Neuronal stem cell (in vitro differentiated cells): ENCODE measurements at places on chromosomes 6 and 20.
A peak's percentile ranks its signal among the peaks of the same experiment; 100 is the strongest.

GRCh38 chr20:40279390-40279789 lies 409.6 kb downstream of the MAFB start:
- no peak for DNase-seq

DNA sequence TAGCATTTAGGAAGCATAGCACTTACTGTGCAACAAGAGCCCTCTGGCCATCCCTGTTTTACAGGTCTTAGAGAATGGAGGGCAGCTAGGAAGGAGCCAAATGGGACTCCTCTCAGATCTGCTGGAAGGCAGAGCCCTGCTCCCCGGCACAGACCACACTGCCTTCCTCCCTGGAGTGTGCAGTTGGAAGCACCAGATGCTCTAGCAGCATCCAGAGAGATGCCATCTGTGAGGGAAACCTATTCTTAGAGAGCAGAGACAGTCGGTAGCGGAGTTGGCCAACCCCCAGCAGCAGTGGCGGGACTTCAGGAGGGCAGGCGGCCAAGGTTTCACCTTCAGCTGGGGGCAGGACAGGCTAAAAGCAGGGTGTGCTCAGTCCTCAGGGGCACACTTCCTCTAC lies 16.7 kb upstream of the E2F1 start:
- DNase-seq = no peak

GRCh38 chr20:62874964-62875344 lies 13.3 kb upstream of the TCFL5 start:
- no peak for DNase-seq

GRCh38 chr20:44464514-44464913 lies 11.2 kb upstream of the TTPAL start:
- no peak for DNase-seq

GRCh38 chr6:42915732-42916131 lies at the start of gene PTCRA:
TSS of gene PTCRA (plus strand) at chr6:42916053. CDS start at chr6:42916070, 17 bp downstream.
- DNase-seq = no peak

DNA sequence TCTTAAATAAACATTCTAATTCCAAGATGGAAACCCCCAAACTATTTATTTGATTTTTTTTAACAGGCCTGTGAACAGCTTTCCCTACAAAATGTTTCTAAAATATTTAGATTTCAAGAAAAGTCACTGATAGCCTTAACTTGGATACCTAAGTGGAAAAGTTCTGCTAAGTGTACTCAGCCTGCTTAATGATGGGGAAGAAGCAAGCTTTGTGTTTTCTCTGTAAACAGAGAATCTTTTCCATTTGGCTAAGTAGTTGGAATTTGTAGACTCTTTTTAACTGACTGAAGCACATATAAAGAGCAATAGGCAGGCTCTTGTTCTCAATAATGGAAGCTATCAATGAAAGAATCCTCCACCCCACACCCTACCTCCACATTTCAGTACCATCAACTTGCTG lies 108.2 kb downstream of the KIF6 start:
- DNase-seq = peak; percentile 35

GRCh38 chr6:32047855-32048766 lies 9.9 kb downstream of the CYP21A2 start:
- DNase-seq = peak; percentile 53

DNA sequence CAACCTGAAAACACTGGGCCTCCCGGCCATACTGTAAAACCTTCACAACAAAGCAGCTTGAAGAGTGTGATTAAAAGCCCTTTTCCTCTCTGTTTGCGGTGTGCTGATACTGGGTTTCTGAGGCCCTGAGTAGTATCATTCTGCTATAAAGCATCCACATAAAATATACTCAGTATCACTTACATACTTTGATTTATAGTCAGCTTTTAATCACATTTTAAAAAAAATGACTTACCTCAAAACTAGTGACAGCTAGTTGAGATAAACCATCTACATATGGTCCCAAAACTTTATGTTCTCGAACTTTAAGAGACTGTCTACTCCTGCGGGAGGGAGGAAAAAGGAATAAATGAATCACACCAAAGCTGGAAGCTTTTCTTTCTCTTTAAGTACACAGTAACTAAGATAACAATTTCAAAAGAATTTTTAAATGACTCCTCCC lies 135.7 kb downstream of the KIF13A start:
- no peak for DNase-seq

DNA sequence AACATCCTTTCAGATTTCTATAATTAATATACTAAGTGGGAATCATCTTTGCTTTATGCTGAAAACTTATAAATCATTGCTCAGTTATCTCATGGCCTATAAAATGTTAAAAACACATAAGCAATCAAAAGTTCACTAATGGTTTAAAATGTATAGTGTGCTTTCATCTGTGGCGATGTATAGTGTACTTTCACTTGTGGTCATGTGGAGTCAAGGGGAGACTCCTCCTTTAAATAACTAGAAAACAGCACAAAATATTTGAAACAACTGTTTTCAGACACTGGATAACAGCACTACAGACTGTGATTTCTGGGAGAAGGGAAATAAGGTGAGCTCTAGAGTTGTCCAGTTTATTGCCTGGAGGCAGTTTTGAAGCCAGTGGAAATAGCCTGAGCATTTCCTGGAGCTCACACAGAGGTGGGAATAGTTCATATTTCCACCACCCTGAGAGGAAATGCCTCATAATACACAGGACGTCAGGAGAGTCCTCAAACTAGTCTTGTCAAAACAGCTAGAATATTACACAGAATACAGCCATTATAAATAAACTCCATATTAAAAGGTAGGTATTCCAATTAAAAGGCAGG lies 89.4 kb downstream of the CEP162 start:
- DNase-seq = no peak

DNA sequence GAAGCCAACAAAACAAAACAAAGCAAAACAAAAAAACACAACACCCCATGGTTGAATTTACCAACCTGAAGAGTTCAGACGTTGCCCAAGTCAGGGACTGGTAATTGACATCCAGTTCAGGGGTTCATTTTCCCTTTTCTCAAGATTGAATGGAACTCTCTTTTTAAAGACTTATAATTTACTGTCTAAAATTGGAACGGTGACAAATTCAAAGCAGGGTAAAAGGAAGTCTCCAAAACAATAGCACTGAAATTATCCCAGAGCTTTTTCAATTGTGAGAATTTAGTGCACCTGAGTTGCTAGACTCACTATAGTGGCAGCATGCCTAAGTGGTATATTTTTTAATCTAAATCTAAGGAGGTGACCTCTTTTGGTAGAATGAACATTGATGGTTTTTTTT lies 90.9 kb upstream of the PREP start:
- DNase-seq = no peak

DNA sequence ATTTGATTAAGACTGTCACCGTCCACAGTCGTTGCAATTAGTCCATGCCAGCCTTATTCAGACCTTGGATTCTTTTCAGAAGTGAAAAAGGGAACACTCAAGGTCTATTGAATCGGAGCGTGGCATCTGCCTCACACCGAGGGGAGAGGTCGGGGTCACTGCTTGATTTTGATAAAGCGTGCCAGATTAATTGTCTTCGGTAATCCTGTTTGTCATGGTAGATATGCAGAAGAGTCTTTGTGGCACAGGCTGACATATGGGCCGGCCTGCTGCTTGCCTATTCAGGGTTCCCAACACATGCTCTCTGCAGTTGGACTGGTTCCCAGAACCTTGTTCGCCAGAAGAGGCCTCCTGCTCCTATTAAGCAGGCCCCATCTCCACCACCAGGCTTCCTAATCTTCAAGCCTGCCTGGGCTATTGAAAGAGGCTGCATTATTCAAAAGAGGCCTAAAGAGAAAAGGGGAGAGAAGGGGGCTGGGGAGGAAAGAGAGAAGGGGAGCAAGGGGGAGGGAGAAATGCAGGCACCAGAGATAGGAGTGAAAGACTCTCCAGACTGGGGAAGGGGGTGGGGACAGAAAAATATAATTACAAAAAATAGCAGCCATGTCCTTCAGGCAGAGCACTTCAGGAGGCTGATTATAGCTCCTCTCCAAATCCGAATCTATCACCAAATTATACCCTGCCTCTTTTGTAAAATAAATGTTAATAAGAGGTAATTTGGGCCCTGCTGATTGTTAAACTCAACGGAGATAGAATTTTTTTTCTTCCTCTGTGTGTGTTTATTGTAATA lies 611.3 kb downstream of the HDGFL1 start:
- peak; percentile 64 for DNase-seq

GRCh38 chr20:60053125-60053817 lies 95.0 kb downstream of the CDH26 start:
- no peak for DNase-seq

DNA sequence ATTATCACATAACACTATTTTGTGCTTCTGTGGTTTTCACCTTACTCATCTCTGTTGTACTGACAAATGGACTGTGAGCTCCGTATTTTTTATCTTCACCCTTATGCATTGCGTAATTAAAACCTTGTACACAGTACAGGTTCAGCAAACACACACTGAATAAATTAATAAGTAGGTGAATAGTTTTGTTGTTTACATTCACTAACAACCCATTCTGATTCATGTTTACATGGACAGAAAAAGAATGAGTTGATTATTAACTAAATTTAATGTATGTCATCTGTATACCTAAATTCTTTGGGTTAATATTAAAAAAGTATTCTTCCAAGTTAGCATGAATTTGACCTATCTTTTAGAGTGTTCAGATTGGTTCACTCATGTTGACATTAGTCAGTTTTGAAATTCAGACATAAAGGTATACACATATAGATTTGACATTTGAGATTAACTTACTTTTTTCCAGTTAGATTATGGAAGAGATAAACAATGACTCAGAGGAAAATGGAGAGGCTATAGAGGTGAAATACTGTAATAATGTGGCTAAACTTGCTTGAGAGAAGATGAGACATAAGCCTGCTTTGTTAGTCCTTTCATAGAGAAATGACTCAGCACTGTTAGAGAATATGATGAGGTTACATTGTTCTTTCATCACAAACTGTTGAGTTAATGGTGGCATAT lies 541.7 kb upstream of the FLRT3 start:
- DNase-seq = no peak

DNA sequence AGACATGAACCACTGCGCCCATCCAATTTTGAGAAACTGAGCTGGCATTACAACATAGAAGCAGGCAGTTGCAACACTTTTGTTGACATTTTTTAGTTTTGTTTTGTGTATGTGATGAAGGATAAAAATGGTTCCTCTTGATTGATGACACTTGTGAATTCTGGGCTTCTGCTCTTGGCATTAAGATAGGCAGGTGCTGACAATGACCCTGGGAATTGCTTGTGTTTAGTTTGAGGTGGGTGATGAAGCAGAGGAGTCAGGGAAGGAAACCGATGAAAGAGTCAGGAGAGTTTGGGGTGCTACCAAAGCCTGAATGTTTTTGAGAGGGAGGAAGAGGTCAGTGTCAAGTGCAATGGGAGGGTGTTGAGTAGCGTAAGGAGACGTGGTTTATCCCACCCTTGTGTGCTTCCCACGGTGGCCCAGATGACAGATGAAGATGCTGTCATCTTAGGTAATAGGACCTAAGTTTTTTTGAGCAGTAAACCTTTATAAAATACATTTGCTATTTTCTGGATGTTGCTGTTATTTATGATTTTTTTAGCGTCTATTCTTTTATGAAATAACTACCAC lies 19.4 kb downstream of the CDS2 start:
- DNase-seq = no peak

- DNase-seq = no peak
Observed at GRCh38 chr20:20668639-20669038, 43.8 kb downstream of the RALGAPA2 start.

GRCh38 chr6:157023958-157024357 lies 246.8 kb downstream of the ARID1B start:
- no peak for DNase-seq

- DNase-seq = no peak
Observed at GRCh38 chr20:8246153-8246552, 114.1 kb downstream of the PLCB1 start.

GRCh38 chr6:11575408-11576033 lies 38.0 kb downstream of the TMEM170B start:
- DNase-seq = peak; percentile 49

- no peak for DNase-seq
Observed at GRCh38 chr20:40646361-40646760, 42.7 kb downstream of the MAFB start.

GRCh38 chr20:41123631-41124030 lies 13.7 kb upstream of the PLCG1 start:
- DNase-seq = no peak

- DNase-seq = no peak
Observed at GRCh38 chr6:33001685-33002084, 7.7 kb downstream of the HLA-DOA start.

- DNase-seq = no peak
Observed at GRCh38 chr6:161091972-161092701, 100.6 kb downstream of the MAP3K4 start.

GRCh38 chr6:87687296-87687695 lies 14.7 kb downstream of the AKIRIN2 start:
- no peak for DNase-seq

- DNase-seq = peak; percentile 27
Observed at GRCh38 chr6:127879685-127880084, 21.2 kb downstream of the THEMIS start.

- DNase-seq = no peak
Observed at GRCh38 chr6:150897400-150897943, 32.0 kb downstream of the MTHFD1L start.

DNA sequence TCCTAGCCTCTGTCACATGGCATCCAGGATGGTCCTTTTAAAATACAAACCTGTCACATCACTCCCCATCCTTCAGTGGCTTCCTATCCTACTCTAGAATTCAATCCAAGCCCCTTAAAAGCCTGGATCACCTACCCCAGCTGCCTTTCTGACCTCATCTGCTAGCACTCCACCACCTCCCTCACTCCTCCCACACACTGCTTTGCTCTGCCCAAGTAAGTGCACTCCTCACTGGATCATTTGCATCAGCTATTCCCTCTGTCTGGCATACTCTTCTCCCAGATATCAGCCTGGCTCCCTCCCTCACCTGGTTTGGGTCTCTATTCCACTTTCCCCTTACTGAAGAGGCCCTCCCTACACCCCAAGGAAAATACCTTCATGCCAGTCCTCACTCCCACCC lies 10.5 kb downstream of the C6orf136 start:
- DNase-seq = no peak

DNA sequence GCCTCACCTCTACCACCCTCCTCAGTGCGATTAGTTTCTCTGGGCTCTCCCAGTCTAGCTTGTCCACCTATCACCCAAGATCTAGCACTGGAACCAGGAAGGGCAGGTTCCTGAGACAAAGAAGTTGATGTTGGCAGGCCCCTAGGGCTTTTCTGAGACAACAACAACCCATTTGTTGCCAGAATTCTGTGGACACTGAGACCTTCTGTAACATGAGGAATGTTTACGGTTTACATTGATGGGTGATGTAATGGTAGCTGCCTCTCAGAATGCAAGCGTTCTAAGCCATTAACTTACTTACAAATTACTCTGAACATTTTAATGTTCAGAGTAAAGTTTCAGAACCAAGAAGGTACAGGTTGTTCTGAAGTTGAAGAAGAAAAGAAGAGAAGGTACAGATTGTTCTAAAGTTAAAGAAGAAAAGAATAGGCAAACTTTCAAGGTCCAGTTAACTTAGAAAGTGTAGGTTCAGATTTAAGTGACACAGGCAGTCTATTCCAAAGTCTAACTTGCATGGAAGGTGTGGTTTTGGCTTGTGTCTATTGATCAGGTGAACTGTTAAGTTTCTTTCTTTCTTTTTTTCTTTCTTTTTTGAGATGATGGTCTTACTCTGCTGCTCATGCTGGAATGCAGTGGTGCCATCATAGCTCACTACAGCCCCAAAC lies 3.7 kb upstream of the MED23 start:
- DNase-seq = no peak
